Smooth muscle cell of the pulmonary artery (primary cell): ENCODE measurements at places on chromosomes 7 and 10. TPM values are rescaled to one million over a fixed set of nuclear protein-coding genes. Genes with fewer than 3 reads are reported as not detected.

Gene AMZ1
- total RNA-seq = 0.50 and 1.2 TPM in 2 replicates

Gene EN2
- total RNA-seq = not detected in 2 replicates

Gene SAMD9L
- total RNA-seq = 14.1 and 25.1 TPM in 2 replicates

Gene CFAP70
- total RNA-seq = 1.2 TPM in 2 replicates

Gene TRIL
- 0.40 and 1.8 TPM in 2 replicates for total RNA-seq

Gene MMD2
- not detected in 2 replicates for total RNA-seq

Gene TRIM8
- total RNA-seq = 91.0 and 138 TPM in 2 replicates

Gene CACNA2D1
- 134 and 591 TPM in 2 replicates for total RNA-seq

Gene EPHA1
- not detected in 2 replicates for total RNA-seq

Gene FRA10AC1
- total RNA-seq = 6.2 and 6.8 TPM in 2 replicates

Gene POU6F2
- total RNA-seq = not detected in 2 replicates

Gene INMT
- total RNA-seq = 12.0 and 13.1 TPM in 2 replicates

Gene POLD2
- total RNA-seq = 91.0 and 92.2 TPM in 2 replicates

Gene PRSS2
- not detected in 2 replicates for total RNA-seq

Gene PTF1A
- total RNA-seq = not detected in 2 replicates

Gene TSPAN12
- 1.9 and 5.2 TPM in 2 replicates for total RNA-seq

Gene CACUL1
- 30.0 and 30.4 TPM in 2 replicates for total RNA-seq

Gene AIMP2
- total RNA-seq = 28.0 and 36.1 TPM in 2 replicates

Gene MMRN2
- total RNA-seq = 6.2 and 6.3 TPM in 2 replicates

Gene ERVW-1
- not detected in 2 replicates for total RNA-seq

Gene ITPRID1
- total RNA-seq = not detected in 2 replicates

Gene SPDYE16
- total RNA-seq = not detected in 2 replicates

Gene GPRIN2
- total RNA-seq = 0.07 TPM in 1 of 2 replicates, not detected in the other

Gene HOXA7
- total RNA-seq = 0.13 TPM in 1 of 2 replicates, not detected in the other

Gene TMEM196
- total RNA-seq = not detected in 2 replicates

Gene FRMD4A
- 96.6 and 114 TPM in 2 replicates for total RNA-seq

Gene NKX2-3
- total RNA-seq = not detected in 2 replicates

Gene ZPBP
- not detected in 2 replicates for total RNA-seq

Gene LBX1
- not detected in 2 replicates for total RNA-seq

Gene MMP21
- 0.13 TPM in 1 of 2 replicates, not detected in the other for total RNA-seq

Gene DIP2C
- total RNA-seq = 27.9 and 40.9 TPM in 2 replicates

Gene C10orf62
- 0.13 TPM in 1 of 2 replicates, not detected in the other for total RNA-seq

Gene NAT16
- not detected in 2 replicates for total RNA-seq

Gene PPP1R3A
- not detected in 2 replicates for total RNA-seq

Gene DGKI
- total RNA-seq = 12.7 and 15.8 TPM in 2 replicates

Gene PRSS1
- total RNA-seq = not detected in 2 replicates

Gene HTRA1
- total RNA-seq = 591 and 835 TPM in 2 replicates

Gene IQUB
- 0.63 and 0.85 TPM in 2 replicates for total RNA-seq

Gene GPC2
- 1.0 and 1.6 TPM in 2 replicates for total RNA-seq

Gene GBX1
- total RNA-seq = not detected in 2 replicates

Gene NUDT13
- total RNA-seq = 1.1 and 1.6 TPM in 2 replicates

Gene UTF1
- total RNA-seq = not detected in 2 replicates

Gene FEZF1
- total RNA-seq = not detected in 2 replicates

Gene GRK5
- 35.9 and 60.3 TPM in 2 replicates for total RNA-seq

Gene ANXA8
- total RNA-seq = 0.07 TPM in 1 of 2 replicates, not detected in the other

Gene PWWP2B
- total RNA-seq = 7.8 and 18.1 TPM in 2 replicates

Gene MRLN
- not detected in 2 replicates for total RNA-seq

Gene METTL27
- total RNA-seq = 1.9 and 2.9 TPM in 2 replicates

Gene SEC61A2
- 10.6 TPM in 2 replicates for total RNA-seq
